ENCODE measurements at places on chromosomes 1 and 21.
A peak's percentile ranks its signal among the peaks of the same experiment; 100 is the strongest.

DNA sequence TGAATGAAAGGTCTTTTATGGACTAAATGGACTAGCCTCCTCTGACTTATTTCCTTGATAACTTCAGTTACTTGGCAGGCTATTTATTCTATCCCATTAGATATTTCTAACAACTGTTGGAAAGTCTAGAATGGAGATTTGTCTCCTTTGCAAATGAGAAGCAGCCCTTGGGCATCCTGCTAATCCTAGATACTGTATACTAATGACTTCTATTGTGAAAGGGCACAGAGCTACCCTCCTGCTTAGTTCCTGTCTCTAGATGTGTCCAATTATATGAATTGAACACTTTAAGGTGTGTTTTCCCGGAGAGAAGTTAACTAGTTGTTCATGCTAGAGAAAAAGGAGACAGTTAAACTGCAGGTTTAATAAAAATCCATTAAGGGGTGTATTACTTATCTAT, 10.2 kb upstream of the NCMAP start:
- no peak for DNase-seq

- DNase-seq, result peak; percentile 76
These were observed 1.6 kb downstream of the SOX13 start for GRCh38 chr1:204074274-204075138.

- DNase-seq, result no peak
These were observed 36.7 kb downstream of the CHD5 start for GRCh38 chr1:6143395-6143794.

DNA sequence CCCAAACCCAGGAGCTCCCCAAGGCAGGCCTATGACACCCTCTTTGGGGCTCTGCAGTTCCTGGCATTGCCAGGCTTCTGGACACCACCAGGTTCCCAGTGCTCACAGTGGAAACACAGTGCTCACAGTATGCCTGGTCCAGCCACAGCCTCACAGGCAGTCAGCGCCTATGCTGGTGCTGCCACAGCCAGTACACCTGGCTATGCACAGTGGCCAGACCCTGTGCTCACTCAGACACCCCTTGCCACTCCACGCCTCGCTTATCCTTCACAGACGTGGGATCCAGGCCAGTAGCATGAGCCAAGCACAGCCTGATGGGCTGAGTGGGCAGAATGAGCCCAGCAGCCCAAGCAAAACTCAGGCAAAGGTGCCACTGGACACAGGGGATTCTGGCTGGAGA, 579.2 kb upstream of the ADGRL2 start:
- DNase-seq, result no peak

DNA sequence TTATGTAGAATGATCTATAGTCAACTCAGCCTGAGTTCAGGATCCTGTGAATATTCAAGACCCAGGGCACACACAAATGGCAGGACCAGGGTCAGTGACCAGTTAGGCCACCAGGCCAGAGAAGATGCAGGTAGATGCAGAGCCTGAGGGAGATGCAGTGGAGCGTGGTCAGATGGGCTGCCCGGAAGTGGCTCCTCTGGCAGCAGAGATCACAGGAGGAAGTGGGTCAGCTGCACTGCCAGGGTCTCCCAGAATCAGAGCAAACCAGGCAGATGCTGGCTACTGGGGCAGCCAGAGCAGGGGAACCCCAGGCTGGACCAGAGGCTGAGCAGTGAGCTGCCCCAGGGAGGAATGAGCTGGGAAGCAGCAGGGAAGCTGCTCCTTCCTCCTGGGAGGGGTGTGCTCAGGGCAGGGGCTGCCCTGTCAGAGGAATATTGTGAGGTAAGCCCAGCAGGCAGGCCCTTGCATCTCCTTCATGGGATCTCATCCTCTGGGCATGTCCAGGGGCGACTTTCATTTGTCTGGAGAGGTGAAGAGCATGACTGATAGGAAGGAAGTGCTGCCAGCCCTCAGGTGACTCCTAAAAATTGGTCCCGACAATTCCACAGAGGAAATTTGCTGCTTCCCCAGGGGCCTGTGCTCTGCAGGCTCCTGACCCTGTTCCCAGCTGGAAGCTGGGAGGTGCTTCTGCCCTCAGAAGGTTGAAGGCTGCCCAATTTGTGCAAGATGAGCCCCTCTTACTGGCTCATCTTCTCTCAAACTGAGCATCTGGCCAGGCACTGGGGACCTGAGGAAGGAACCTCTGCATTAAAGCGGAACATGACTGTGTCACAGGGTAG, 49.3 kb downstream of the STUM start:
- no peak for DNase-seq

- DNase-seq, result peak; percentile 58
These were observed 61.1 kb upstream of the FBXO28 start for GRCh38 chr1:224052772-224053171.

DNA sequence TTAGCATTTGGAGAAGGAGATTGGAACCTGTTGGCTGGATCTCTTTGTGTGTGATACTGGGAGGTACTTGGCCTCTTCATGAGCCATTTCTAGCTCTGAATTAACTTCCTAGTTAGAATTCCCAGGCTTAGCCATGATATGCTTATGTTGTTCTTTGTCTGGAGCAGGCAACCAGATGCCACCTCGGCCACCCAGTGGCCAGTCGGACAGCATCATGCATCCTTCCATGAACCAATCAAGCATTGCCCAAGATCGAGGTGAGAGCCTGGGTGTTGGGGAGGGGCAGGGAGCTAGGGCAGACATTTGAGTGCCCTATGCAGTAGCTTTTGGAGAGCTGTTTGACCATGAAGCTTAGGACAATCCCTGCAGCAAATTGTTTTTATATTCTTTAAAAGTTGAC, 26.5 kb upstream of the PIGV start:
- DNase-seq, result no peak

GRCh38 chr1:31562707-31563360, 13.5 kb upstream of the TINAGL1 start:
- no peak for DNase-seq
